AG09309 (cell line): ENCODE measurements at places on chromosomes 6 and 20.

DNA sequence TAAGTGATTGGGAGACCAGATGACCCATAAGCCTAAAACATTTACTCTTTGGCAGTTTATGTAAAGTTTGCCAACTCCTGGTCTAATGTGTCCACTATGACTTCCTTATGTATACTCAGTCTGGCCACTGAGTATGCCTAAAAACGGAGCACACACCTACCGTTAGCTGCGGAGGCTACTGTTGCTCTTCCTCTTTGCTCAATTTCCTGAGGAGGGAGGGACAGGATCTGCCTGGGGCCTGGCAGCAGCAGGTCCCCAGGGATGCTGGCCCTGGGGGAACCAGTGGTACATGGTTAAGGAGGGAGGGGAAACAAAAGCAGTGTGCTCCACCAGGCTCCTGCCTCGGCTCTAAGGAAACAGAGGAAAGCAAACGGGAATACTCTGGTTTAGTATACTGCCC, 113.5 kb downstream of the CDYL start:
- no peak for DNase-seq

GRCh38 chr6:159376516-159377158, 207.4 kb downstream of the FNDC1 start:
- no peak for DNase-seq

DNA sequence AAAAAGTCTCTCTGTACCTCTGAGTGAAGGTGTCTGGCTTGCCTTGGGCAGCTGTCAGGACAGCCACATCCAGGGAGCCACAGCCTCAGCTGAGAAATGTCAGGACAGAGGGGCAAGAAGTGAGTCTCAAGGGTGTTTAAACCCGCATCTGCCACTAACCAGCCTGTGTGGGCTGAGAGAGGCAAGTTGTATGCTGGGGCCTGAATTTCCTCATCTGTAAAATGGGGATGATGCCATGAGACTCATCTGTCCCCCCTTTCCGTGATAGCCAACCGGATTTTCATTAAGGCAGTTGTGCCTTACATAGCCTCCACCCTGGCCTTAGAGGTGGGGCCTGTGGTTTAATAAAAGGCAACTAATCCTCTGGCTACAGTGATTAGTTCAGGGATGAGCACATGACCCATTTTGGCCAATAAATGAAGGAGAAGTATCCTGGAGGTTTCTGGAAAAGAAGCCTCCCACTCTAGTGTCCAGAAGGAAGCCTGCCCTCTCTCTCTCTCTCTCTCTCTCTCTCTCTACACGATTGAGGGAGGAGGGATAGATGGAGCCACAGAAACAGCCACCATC, 79.3 kb downstream of the BMP7 start:
- no peak for DNase-seq

DNA sequence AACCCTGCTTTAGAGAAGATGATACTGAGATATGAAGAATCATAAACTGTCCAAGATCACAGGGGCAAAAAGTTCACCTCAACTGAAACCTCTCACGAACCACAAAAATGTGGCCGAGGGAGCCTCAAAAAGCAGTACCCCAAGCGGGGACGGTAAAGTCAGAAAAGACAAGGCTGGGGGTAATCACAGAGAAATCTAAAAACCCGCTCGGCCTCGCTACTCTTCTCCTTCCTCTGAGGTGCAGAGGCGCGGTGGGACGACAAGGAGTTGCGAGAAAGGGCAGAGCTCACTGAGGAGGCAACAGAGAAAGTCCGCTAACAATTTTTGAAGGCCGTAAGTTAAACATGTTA, 356 bp upstream of the IRAK1BP1 start:
- DNase-seq: no peak
